RKO (cell line): ENCODE measurements at places on chromosomes 6 and 20.
A peak's percentile ranks its signal among the peaks of the same experiment; 100 is the strongest.

DNA sequence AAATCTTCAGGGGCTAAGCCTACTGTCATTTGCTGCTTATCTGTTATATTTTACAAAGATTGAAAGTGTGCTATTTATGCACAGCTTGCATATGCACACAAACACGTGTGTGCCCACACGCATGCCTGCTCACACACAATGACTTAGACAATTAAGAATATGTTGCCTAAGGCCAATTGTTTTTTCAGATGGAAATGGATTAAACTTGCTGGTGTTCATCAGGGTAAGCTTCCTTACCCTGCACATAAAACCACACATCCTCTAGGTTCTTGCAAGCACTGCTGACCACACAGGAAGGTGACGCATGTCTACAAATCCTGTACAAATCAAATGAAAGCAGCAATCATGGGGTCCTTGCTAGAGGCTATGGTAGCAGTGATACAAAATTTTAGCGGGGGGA is 58.4 kb downstream of the GJA10 start:
- no peak for DNase-seq

GRCh38 chr6:32234934-32235333 is 11.1 kb upstream of the NOTCH4 start:
- no peak for DNase-seq

- no peak for DNase-seq
Measured at GRCh38 chr6:156879186-156879585, 102.0 kb downstream of the ARID1B start.

DNA sequence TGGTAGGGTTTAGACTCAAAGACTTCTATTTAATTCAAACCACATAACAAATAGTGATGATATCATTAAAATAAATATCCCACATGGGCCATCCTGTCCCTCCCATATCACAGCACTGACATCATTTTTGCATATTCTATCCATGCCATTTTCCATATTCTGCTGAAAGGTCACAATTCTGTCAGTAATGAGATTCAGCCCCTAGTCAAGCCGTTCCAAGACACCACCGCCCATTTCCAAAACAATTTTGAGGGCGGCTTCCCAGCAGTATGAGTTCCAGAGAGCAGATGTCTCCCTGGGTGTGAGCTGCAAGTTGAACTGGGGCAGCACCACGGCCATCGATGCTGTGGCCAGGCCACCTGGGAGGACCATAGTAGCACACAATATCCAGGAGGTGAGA is 65.1 kb upstream of the PLEKHG1 start:
- no peak for DNase-seq

GRCh38 chr6:1908784-1909183 is 299.1 kb downstream of the FOXC1 start:
- no peak for DNase-seq

- no peak for DNase-seq
Measured at GRCh38 chr6:106370639-106371038, 10.1 kb downstream of the CRYBG1 start.

DNA sequence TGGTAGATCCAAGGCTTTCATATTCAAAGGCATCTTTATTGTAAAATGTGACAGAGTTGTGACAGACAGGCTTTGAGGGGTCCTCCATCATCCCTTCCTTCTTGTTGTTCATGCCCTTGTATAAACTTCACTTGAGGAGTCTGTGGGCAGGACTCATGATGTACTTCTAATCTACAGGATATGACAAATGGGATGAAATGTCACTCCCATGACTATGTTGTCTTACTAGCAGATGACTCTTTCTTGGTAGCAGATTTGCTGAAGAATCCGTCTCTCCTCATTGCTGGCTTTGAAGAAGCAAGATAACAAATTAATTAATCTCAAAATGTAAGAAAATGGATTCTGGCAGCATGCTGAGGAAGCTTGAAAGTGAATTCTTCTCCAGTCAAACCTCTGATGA is 566.1 kb downstream of the TFAP2B start:
- peak; percentile 64 for DNase-seq

GRCh38 chr20:46551522-46552381 is 1.3 kb upstream of the OCSTAMP start:
- no peak for DNase-seq

- DNase-seq: no peak
Measured at GRCh38 chr6:80938131-80938530, 814.4 kb downstream of the TENT5A start.

DNA sequence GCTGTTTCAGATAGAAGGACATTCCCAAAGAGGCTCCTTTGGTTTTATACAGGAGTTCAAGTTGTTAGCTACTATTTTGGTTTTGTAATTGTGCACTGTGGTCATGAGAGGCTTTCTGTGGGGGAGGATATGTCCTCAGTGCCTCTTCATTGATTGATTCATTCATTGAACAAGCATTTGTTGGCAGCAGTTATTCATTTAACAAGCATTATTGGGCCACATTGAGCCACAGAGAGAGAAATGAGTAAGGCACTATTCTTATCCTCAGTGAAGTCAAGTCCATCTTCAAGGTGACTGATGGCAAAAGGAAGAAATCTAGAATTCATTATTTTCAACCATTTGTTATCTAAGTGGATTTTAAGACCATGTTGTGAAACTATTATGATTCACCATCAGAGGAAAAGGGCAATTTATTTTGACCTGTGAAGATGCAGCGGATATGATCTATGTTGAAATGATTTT is 697.2 kb upstream of the CITED2 start:
- no peak for DNase-seq

DNA sequence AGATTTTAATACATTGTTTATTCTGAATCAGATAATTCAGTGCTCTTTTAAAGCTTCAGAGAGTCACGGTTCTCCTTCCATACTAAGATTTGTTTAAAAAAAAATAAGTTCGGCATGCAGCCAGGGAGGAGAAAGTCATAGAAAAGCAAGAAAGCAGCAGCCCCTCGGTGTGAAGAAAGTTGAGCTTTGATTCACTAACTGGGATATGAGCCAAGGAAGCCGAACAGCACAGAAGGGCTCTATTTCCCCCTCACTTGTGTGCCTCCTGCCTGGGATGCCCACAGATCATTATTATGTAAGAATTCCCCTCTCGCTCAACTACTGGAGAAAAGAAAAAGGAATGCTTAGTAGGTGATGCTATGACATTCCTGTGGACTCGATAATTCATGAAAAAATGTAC is 69.3 kb upstream of the SYNJ2 start:
- no peak for DNase-seq

DNA sequence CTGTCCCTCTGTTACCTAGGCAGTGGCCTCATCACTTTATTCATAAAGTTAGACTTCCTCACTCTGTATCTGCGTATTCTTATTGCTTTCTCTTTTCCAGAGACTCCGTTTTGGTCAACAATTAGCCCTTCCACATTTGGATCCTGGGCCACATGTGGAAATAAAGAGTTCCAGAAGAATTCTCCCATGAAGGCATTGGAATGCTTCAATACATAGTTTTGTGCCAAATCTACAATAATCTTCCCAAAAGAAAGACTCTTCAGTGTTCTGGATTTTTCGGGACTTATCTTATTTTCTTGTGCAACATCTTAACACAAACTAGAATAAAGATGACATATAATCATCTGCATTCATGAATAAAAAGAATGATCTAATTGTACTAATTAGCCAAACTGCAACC is 187.7 kb upstream of the BMP2 start:
- no peak for DNase-seq

DNA sequence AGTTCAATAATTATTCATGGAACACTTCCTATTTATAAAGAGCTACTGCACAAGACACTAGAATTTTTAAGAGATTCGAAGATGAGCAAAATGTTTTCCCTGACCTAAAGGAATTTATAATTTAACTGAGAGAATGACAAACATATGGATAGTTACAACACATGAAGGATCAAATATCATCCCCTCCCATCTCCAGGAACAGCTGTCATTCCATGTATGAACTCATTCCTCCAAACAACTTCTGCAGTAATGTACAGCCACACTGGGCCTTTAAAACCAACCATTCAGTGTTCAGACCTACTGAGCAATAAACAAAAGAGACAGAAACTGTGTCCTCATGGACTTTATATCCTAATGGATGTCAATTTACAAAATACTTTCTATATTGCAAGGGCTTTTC is 87.8 kb downstream of the KIF16B start:
- no peak for DNase-seq

DNA sequence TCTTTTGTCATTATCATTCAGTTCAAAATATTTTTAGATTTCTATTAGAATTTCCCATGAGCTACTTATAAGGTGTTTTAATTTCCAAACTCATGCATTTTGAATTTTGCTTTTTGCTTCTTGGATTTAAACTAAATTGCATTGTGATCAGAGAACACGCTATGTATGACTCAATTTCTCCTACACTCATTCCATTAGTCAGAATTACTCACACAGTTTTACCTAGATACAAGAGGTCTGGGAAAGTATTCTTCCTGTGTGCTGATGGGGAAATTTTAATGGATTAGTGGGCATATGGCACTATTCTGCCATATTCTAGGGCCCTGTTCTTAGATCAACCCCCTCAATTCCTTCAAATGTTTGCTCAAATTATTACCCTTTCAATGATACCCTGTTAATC is 49.9 kb upstream of the BMP5 start:
- peak; percentile 90 for DNase-seq

DNA sequence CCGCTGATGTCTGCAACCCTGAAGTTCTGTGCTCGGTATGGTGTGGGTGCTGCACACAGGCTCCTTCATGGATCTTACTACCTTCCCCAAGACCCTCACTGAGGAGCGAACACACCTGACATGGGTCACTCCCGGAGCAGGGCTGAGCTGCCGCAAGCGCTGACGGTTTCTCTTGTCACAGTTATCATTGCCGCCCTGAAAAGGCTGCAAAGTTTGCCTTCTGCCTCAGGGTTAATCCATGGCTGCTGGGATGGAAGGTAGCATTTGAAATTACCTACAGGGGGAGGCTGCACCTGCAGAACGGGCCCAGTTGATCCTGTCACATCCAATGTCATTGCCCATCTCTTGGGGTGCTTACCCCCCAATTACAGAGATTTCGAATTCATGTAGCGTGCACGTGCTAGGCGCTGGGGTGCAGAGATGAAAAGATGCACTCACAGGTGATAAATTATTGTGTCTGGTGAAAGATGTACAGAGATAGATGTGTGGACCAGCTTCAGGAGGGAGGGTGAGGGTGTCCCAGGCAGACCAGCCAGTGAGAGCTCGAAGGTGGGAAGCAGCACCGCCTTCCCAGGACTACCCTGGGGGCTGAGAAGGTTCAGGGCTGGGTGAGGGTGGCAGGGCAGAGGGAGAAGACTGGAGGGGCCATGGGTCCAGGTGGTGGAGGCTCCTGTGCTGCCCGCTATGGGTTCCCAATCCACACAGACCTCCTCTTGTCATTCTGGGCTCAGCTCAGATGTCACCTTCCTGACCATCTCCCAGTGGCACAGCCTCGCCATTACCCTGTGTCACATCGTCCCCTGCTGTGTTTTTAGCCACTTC is 120.1 kb downstream of the SYCP2 start:
- no peak for DNase-seq

DNA sequence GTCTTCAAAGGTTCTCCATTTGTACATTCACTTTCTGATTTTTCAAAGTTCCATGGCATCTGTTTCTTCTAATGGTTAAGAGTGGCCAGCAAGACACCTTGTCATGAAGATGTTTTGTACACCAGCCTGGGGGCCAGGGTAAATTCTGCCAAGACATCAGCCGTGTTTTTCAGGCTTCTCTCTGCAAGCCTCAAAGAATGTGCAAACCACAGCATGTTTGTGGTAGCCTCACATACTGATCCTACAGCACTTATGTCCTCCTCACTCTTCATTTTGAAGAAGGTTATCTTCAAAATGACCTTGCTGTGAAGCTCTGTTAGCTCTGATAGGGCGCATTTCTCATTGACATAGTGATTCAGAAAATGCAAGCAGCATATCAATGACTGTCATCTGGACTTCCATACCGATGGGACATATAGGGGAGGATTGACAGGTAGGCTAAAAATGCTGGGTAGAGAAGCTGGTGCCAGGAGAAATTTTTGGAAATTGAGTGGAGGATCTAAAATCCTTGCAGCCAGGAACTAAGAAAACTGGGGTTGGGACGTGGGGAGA is 59.3 kb upstream of the SPTLC3 start:
- DNase-seq: no peak

- no peak for DNase-seq
Measured at GRCh38 chr6:75483136-75483952, 10.3 kb downstream of the FILIP1 start.

DNA sequence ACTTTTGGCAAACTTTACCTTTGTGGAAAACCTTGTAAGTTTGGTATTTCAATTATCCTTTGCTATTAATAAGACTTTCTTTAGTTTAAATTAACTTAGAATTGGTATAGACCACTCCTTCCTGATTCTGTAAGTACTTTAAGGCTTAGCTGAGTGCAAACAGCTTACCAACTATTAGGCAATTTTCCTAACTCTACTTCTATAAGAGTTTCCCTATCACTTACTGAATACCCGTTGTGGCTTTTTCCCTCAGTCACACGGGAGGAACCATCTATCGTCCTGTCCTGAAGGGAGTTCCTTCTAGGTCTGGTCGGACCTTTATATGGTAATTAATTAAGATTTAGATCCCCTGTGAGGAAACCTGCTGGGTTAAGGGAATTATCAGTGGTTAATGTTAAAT is 9.6 kb downstream of the SLC35A1 start:
- no peak for DNase-seq

DNA sequence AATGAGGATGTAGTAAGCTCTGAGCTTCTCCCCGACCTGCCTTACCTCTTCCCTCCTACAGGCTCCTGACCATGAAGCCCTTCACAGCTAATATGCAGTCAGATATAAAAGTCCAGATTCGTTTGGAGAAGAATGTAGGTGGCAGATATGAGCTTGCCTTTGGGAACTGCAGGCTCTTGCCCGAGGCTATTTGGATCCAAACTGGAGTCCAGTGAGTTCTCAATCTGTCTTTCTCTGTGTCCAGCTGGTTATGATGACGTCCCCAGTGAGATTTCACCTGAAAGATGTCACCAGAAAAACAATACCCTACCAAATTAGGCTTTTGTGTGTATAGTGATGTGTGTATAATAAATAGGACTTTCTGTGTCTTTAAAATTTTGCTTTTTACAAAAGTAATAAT is 14.7 kb upstream of the BPIFA3 start:
- no peak for DNase-seq

DNA sequence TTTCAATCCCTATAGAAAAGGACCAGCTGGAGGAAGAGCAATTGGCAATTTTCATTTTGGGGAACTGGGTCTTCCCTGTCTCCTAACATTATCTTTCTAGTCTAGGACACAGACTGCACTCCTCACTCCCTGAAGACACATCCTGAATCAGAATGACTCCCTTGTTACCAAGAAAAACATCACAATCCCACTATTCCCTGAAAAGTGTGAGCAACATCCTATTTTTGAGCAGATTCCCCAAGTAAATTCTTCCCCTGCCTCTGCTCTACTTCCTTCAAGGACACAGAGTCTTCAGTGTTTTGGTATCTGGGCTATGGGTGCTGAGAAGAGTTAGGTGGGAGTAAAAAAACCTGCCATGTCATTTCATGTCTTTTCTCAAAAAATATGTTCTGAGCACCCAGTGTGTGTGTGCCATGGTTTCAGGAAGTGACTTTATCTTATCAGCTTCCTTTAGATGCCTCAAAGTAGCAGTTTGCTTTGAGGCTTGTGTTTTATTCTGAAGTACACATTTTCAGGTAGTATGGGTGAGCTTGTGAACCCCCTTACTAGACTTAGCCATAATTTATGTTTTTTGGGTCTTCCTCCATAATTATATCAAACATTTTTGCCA is 12.4 kb downstream of the LAMA4 start:
- no peak for DNase-seq
